WERI-Rb-1 (cell line): ENCODE measurements at places on chromosomes 3 and 15.

DNA sequence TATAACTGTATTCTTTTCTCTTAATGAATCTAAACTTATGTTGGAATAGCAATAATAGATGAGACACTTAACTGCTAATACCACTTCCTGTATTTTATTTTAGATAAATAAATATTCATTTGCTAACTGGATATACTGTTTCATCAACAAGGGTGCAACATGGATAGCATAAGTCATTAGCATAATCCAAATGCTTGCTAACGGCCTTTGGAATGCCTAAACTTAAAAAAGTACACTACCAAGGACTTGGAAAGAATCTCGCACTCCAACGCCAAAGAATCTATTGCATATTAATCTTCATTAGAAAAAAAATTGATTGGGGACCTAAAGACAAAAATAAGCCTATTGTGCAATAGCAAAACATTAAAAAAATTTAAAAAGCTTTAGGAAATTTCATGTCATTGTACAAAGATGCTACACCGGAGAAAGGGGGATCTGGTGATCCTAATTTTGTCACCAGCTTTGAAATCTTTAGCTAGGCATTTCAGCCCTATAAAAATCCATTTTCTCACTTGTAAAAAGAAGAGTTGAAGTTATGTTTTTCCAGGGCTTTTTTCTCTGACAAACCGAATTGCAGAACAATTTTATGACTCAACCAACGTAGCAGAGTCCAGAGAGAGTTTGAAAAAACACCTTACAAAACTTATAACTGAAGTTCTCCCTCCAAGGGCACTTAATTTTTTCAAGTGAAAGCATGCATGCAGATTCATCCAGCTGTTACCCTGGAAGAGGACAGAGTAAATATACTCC, 4.1 kb downstream of the VGLL3 start:
- no peak for DNase-seq

DNA sequence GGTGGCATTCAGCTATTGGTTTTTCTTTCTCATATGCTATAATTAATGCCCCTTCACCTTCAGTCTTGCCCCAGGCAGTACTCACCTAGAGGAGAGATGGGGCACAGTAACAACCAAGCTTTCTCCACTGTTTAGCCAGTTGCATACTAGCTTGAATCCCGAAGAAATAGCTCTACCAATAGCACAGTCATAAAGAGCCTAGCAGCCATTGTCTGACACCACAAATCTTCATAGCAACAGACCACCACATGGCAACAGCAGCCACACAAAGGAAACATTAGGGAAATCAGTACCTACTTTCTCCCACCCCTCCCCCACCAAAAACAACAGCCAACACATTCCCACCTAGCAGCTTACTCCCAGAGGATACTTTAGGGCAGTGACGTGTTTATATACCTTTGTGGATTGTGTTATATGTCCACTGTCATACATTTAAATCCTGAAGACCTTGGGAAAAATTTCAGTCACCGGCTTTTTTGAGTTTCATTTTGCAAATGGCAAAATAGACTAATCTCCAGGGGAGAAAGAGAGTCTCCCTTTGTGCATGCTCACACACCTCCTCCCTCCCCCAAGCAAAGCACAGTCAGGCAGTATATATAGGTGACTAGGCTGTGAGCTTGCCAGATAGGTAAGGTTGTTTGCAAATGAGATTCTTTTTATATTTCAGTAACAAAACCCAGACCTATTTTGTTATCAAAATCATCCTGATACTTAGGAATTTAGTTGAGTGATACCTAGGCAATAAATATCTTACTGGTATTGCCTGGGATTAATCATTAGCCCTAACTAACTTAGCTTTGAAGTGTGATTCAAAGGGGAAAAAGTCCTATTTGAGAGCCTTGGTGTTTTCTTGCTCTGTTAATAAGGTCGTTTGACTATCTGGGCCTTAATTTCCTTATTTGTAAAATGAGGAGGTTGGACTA, 140.6 kb downstream of the RBPMS2 start:
- DNase-seq: no peak

GRCh38 chr3:25478211-25478757, 50.2 kb downstream of the RARB start:
- no peak for DNase-seq

DNA sequence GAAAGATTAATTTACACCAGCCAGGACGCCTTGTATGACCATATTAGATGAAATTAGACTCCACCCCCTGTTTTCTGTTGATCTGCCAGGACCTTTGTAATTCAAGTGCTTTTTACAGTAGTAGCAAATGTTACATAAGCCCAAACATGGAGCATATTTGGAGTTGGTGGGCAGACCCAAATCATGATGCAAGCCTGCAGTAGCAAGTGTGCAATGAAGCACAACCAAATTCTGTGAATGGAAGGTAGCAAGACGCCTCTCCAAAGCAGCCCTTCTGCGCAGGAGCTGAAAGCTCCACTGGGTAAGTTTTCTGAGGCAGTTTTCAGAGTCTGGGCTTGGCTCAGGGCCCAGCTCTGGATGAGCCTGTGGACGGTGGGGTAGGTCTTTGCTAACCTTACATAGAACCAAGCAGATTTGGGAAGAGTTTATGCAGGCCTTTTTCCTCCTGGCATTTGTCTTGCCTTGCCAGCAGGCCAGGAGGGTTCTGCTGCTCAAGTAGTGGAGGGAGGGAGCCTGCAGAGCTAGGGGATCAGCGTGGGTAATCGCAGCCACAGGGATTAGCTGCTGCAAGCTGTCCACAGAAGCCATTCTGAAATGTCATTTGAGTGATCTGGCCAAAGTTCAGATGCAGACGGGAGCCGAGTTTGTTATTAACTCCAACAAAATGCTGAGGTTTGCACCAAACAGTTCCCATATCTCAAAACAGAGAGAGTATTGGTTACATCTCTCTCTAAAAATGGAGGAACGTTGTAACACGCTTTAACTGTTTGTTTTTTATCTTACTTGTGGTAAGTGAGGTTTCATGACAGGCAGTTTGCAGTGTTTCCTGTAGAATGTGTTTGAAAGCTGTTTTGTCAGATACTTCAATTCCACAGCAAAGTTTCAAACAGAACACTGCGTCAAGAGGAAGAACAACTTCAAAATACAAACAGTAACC, 55.4 kb downstream of the PSMD6 start:
- peak; percentile 89 for DNase-seq

DNA sequence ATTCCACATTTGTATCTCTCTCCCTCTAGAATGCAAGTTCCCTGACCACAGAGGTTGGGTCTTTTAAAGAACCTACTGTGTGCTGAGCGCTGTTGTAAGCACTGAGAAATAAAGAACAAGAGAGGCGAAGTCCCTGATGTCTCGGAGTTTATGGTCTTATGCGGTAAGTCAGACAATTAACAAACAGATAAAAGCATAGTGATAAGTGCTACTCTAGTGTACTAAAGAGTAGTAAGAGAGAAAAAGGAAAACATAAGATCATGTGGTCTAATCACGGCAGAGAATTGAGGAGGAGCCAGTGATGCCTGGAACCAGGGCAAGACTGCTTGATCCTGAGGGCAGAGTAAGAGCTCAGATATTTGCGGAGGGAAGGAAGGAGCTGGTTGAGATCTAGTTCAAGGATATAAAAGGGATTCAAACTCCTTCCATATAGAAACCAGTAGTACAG, 29.8 kb upstream of the TSC22D2 start:
- no peak for DNase-seq

DNA sequence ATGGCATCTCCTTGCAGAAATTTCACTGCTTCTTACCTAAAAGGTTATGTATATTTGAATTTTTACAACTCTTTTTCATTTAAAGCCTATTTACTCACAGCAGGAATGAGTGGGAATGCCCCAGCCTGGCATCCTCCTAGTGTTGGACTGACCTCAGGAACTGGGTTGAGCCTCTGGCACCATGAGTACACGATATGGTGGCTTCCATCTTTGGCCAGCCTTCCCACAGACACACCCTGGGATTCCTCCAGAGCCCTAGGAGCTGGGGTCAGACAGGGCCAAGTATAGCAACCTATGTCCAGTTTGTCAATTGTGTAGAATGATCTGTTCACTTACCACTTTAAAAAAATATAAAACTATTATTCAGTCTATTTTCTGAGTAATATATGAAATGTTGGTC, 57.2 kb upstream of the HEG1 start:
- no peak for DNase-seq

DNA sequence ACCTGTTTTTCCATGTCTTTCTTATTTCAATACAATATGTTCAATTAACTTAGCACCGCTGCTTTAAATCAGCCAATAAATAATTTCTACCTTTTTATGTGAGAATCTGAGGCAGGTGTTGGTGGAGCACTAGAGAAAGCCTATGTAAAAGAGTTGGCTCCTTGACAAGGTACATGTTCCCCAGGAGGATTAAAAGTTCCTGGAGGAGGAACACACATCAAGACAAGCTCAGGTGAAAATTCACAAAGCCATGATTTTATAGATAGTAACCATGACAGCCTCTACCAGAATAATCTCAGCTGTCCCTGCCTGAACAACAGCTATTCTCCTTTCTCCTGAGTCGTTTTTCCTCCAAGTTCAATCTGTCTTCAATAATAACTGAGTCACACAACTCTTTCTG, 3.4 kb upstream of the ZBED2 start:
- DNase-seq: no peak

GRCh38 chr3:4045756-4046155, 246.5 kb downstream of the LRRN1 start:
- no peak for DNase-seq

GRCh38 chr3:68984011-68984530, 29.4 kb downstream of the EOGT start:
- DNase-seq: peak; percentile 81

GRCh38 chr3:53080612-53081205, 34.8 kb upstream of the SFMBT1 start:
- no peak for DNase-seq

- no peak for DNase-seq
Measured at GRCh38 chr3:184832044-184832443, 20.1 kb downstream of the VPS8 start.

- no peak for DNase-seq
Measured at GRCh38 chr3:45551214-45552010, 43.1 kb upstream of the LIMD1 start.

DNA sequence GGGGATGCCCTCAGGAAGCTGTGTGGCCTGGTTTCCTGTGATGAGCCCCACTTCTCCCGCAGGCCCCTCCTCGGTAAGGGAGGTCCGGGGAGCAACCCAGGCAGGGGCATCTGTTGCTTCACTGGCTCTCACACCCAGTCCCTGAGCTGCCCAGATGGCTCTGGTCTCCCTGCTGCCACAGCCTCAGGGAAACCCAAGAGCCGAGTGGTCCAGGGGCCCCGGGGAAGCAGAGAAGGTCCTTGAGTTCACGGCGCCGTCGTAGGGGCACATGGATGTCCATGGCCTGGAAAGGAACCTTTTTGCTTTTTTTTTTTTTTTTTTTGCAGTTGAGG, 13.3 kb upstream of the LRRC15 start:
- DNase-seq: no peak

DNA sequence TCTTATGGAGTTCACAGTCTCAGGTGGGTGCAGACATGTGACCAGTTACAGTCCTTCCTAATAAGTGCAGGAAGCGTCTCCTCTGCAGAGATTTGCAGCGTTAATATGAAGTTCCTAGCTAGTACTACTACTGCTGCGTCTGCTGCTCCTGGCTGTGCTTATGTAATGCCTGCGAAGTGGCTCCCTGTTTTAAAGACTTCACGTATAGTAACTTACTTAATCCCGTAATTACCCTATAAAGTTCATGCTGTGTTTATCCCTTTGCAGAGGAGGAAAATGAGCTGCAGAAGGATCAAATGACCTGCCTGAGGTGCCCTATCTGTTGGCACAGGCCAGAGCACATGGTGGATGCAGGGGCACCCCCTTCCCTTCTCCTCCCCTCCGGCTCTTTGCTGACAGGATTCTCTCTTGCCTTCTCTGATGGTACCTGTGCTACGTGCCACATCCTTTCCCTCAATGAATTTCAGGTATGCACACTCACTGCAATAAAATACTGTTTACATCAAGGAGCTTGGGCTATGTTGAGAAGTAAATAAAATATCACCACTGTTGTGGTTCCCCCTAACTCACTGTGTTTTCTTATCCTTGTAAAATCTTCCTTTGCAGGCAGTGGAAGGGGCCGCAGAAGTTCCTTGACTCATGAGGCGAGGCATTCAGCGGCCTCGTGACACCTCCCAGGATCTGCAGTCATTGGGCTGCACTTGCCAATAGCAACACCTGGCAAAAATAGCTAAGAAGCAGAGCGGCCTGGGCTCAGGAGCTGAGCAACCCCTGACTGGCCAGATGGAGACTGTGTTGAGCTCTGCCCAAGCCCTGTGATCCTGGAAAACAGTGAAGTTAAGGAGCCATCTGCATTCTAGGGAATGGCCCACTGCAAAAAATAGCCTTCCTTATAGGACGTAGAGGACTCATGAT, 188.9 kb upstream of the ATP10A start:
- DNase-seq: peak; percentile 51

DNA sequence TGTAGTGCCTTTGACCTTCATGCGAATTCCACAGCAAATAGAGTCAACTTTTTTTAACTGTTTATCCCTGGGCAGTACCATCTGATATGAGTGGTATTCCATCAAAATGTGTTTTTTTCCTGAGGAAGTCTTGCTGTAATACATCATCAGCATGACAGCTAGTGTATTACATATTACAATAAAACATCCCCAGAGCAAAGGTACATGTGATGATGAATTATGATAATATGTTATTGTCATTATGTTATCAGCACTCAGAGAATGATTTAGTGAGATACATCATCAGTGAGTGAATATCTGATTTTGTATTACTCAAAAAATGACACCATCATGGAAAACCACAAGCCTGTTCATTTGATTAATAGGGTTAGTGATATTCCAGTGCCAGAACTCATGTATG, 69.7 kb upstream of the ARL6 start:
- no peak for DNase-seq

GRCh38 chr3:178169421-178169820, 366.8 kb upstream of the KCNMB2 start:
- DNase-seq: no peak

- DNase-seq: no peak
Measured at GRCh38 chr3:28244491-28244890, 3.1 kb downstream of the CMC1 start.

DNA sequence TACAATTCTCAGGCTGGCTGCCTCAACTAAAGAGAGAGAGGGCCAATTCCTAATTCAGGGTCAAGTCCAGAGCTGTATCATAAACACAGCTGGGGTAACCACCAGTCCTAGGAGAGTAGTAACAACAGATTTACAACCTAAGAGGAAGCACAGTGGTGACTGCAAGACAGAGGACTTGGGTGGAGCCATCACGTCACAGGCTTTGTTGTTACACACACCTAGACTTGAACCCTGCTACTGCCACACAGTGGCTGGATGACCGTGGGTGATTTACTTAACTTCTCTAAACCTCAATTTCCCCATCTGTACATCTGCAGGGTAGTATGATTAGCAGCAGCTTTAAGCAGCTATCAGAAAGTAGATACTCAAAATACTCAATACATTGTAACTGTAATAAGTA, 78.6 kb downstream of the MYLK start:
- no peak for DNase-seq

- no peak for DNase-seq
Measured at GRCh38 chr3:38268522-38268921, 2.9 kb downstream of the SLC22A13 start.
